ENCODE measurements at places on chromosomes 11 and 22.

- no peak for DNase-seq
Observed at GRCh38 chr11:61832754-61833153, 4.7 kb downstream of the FADS2 start.

- DNase-seq = no peak
Observed at GRCh38 chr11:17894929-17895658, 117.8 kb downstream of the SERGEF start.

- no peak for DNase-seq
Observed at GRCh38 chr11:109148669-109149068, 273.3 kb upstream of the C11orf87 start.

DNA sequence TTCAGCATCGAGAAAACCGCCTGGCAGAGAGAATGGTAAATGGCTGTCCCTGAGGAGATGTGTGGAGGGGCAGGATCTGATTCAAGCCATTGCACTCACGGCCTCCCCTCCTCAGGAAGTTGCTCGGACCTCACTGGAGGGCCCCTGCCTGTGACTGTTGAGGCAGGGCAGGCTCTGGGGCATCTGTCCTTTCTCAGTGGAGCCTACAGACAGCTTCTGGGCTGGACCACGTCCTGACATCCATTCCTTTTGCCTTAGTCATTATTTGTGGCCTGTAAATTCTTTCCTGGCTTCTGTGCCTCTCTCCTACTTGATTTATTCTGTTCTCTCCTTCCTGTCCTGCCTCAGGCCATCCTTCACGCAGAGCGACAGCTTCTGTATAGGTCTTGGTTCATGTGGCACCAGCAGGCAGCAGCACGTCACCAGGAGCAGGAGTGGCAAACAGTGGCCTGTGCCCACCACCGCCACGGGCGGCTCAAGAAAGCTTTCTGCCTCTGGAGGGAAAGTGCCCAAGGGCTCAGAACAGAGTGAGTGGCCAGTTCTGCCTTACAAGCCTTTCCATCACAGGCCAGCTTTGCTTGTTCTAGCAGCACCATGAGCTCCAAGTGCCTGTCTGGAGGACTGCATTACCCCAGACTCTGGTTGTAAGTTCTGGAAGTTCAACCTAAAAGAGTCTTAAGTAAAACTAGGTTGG, 59.6 kb downstream of the PISD start:
- DNase-seq = no peak

GRCh38 chr11:19232910-19233503, 7.7 kb downstream of the E2F8 start:
- no peak for DNase-seq

DNA sequence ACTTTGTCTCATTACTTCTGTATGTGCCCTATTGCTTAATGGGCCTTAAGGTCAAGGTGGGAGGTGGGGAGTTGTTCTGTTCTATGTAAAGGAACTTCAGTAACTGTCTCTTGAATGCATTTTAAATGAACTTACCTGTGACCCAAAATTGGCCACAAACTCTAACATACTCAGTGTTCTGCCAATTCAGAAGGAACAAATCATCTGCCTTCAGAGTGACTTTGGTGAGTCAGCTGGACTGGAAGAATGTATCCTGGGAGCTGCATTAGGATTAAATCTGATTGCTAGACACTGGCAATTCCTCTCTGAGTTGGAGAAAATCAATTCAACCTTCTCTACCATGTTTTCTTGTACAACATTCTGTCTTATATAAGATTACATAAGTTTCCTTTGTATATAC, 1104.8 kb downstream of the DLG2 start:
- no peak for DNase-seq

- DNase-seq = no peak
Observed at GRCh38 chr11:14924318-14924717, 32.3 kb upstream of the CYP2R1 start.

DNA sequence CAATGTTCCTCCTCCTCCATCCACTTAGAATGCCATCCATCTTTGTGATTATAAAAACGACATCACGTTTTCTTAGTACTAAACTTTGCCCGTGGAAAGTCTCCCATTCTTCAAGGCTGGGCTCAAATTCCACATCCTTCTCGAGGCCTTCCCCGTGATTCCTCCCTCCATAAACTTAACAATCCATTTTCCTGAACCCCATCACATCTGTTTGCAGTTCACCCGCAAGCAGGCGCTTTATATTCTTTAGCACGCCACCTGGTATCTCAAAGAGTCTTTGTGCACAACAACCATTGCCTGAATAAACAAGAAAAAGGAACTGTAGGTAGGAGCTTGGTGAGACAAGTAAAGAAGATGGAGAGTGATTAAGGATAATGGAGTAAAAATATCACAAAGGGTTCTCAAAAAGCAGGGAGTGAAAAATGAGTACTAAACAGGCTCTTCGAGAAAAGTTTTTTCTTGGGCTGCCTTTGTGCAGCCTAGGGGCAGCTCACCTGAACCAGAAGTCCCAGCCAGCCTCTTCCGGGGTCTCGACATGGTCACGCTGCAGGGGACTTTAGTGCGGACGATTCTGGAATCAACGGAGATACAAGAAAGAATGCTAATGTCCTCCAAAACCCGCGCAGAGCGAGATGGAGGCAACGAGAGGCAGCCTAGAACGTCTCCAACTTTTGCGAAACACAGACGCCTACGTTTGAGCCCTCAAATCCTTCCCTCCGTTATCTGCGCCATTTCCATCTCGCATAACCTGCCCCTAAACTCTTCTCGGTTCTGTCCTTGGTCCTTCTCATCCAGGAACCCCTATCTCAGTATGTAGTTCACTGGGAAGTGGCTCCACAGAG, 585 bp downstream of the THYN1 start:
- DNase-seq = peak; percentile 36

GRCh38 chr11:57497303-57498247, 17.9 kb downstream of the SLC43A1 start:
- DNase-seq = no peak

GRCh38 chr11:115202900-115203552, 301.2 kb downstream of the CADM1 start:
- DNase-seq = no peak

- DNase-seq = no peak
Observed at GRCh38 chr11:120784566-120785251, 239.2 kb upstream of the TBCEL start.

DNA sequence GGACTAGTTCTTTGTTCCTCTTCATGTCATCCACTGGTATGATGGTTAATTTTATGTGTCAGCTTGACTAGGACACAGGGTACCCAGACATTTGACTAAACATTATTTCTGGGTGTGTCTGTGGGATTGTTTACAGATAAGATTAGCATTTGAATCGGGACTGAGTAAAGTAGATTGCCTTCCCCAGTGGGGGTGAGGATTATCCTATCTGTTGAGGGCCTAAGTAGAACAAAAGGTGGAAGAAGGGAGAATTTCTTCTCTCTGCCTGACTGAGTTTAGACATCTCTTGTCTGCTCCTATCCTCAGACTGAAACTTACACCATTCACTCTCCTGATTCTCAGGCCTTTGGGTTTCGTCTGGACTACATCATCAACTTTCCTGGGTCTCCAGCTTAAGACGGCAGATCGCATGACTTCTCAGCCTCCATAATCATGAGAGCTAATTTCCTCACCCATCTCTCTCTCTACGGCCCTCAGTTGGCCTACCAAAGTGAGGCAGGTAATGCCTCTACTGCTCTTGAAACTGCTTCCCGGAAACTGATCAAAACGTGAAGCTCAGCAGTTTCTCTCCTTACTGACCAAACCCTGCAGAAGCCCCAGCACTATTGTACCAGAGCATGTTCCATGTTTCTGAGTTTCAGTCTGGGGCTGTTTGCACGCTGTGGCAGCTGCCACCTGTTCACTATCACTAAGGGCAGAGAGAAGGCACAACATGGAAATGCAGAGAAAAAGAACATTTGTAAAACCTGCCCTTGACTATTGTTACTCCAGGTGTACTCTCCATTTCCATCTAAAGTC, 95.4 kb downstream of the NXPE2 start:
- DNase-seq = no peak

GRCh38 chr11:6599449-6599848, 4.0 kb downstream of the RRP8 start:
- DNase-seq = no peak

GRCh38 chr11:22432291-22433093, 94.3 kb downstream of the SLC17A6 start:
- DNase-seq = peak; percentile 14

DNA sequence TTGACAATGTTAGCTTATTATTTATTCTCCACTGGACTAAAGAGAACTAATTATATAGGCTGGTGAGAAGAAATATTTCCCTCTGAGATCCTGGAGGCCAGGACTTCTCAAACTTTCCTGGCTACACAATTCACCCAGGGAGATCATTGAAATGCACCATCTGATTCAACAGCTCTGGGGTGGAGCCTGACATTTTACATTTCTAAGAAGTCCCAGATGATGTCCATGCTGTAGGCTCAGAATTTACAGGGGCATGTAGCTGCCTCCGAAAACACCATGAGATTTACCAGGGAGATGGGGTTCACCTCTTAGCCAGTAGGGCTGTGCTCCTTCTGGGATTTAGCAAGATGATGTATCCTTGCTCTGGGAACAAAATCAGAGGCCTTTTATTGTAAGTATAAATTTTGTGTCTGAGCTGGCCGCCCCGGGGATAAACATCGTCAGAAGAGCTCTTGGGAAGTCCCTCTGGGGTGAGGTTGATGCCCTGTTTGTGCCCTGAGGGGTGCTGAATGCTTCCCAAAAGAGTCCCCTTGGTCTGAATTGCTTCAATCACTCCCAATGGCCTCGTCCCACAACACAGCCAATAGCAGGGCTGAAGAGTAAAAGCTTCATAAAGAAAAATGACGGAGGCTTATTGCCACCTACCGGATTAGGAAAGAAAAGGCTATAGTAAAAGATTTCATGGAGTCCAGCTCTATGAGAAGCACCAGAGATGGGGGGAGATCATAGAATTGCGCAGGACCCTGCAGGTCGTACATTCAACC, 33.4 kb upstream of the API5 start:
- no peak for DNase-seq

DNA sequence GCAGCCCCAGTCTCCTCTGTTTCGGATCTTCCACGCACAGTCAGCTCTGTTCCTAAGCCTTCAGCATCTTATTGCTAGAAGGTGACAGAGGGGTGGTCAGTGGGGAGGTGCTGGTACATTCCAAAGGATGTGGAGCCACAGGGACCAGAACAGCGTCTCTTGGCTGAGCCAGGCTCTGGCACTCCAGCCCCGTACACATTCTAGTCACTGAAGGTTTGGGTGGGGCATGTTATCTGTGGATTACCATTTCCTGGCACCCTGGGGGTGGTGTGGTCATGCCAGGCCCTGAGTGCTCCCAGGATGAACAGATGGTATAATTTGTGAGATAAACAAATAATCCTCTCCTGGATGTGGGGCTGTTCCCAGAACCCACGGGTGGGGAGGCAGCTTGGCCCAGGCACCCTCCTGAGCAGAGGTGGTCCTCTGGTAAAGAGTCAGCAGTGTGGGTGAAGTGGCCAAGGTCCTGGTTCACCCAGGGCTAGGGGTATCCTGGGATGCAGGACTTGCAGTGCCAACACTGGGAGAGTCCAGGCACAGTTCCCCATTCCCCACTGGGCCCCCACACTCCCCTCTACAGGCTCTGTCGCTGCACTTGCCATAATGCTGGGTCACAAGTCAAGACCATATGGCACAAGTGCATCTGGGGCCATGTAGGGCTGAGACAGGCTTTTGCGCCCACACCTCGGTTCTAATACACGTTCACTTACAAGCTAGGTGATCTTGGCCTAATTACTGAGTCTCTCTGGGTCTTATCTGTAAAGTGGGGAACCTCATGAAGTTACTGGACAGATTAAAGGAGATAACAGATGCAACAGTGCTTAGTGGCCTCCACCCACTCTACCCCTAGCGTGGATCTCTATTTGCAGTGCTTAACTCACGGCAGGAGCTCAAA, 33.0 kb downstream of the DKK3 start:
- no peak for DNase-seq

DNA sequence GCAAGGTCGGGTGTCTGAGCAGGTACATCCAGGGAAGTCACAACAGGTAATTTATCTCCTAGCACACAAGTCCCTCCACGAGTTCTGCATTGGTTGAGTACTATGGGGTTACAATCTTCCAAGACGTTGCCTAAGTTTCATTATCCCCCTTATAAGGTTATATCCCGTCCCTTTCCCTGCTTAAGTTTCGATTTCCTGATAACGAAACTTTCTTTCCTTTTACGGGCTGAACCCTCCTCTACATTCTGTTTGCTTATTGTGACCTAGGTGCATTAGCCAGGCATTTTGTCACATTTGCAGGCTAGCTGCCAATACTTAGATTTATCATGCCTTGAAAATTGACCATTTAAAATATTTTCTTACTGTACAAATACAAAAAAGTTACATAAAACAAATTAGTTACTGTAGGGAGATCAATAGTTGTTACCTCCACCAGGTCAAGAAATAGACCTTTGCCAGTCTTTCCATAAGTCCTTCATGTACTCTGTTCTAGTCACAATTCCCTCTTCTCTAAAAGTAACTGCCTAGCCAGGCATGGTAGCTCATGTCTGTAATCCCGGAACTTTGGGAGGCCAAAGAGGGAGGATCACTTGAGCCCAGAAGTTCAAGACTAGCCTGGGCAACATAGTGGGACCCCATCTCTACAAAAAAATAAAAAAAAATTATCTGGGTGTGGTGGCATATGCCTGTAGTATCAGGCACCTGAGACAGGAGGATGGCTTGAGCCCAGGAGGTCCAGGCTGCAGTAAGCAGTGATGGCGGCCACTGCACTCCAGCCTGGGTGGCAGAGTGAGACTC, 14.3 kb upstream of the PITPNB start:
- DNase-seq = no peak

GRCh38 chr22:29044657-29045176, 16.9 kb downstream of the C22orf31 start:
- DNase-seq = no peak

GRCh38 chr11:47327949-47328348, 24.6 kb downstream of the MYBPC3 start:
- no peak for DNase-seq

GRCh38 chr11:122099374-122100036, 16.5 kb downstream of the BLID start:
- DNase-seq = no peak

DNA sequence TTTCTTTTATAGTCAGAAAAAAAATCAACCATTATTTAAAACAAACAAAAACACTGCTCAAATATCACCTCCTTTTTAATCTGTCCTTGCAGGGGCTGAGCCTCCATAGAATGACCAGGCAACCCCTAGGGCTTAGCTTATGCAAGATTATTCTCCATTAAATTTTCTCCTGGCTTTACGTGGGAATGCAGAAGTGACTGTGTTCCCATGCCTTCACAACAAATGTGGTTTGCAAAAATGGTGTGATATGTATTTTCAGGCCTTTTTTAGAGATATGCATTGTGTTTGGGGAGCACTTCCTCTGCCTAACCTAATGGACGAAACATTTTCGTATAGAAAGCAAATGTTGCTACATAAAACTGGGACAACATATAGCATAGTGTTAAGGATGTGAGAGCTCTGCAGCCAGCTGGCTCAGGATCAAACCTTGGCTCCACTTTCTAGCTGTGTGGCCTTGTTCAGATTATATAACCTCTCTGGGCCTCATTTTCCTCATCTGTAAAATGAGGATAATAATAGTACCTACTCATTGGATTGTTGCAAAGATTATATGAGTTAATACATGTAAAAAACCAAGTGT, 82.6 kb downstream of the PARVA start:
- no peak for DNase-seq

All from stimulated activated naive CD8-positive, alpha-beta T cell treated with anti-CD3 and anti-CD28 coated beads, Interleukin-15, Interleukin-2, amounts not matched to agents 100 U/mL and 50 U/mL, for 24 hours (primary cell).